ENCODE measurements at places on chromosomes 7 and 10.
A peak's percentile ranks its signal among the peaks of the same experiment; 100 is the strongest.

DNA sequence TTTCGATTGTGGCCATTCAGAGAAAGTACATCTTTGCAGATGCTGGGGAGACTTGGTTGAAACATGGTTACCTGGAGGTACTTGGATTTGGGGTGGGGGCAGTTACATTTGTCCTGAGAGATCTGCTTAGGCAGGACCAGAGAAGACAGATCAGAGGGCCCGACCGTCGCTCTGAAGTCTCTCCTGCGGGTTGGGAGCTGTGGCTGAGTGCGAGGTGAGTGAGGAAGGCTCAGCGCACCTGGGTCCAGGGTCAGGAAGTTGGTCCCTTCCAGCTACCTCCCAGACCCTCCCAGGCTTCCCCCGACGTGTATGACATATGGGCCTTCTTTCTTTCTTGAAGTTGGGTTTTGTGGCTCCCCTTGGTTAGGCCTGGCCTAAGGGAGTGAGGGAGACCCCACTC is 56.3 kb downstream of the LHPP start:
- DNase-seq: no peak

DNA sequence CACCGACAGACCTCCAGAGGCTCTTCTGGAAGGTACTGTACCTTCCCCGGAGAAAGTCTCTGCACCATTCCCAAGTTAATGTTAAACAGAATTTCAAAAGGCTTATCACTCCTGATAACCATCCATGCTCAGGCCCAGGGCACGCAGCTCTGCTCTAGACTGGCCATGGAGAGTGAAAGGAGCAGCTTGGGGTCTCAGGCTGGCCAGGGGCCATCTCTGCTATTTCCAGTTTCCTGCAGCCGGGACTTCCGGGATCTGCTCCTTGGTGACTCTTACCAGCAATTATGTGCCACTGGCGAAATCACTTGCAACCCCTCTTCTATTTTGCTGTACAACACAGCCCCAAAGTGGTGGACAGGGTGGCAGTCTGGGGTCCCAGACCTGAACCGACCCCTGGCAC is 6.0 kb downstream of the CLDN15 start:
- no peak for DNase-seq

- DNase-seq: no peak
These were observed 3.1 kb downstream of the CNPY1 start for GRCh38 chr7:155543011-155543876.

GRCh38 chr10:66625709-66626590 is 299.9 kb upstream of the LRRTM3 start:
- no peak for DNase-seq

DNA sequence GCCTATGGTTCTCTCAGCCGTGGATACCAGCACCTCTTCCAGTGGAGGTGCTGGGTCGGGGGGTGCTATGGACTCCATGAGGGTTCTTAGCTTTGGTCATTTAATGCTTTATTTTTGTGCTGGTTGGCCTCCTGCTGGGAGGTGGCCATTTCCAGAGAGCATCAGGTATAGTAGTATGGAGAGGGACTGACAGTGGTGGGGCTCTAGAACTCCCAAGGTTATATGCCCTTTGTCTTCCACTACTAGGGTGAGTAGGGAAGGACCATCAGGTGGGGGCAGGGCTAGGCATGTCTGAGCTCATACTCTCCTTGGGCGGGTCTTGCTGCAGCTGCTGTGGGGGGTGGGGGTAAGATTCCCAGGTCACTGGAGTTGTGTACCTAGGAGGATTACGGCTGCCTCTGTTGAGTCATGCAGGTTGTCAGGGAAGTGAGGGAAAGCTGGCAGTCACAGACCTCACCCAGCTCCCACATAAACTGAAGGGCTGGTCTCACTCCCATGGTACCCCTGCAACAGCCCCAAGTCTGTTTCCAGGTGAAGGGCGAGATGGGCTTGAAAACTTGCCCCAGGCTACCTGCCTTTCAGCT is 763.2 kb upstream of the LRRTM3 start:
- DNase-seq: no peak

DNA sequence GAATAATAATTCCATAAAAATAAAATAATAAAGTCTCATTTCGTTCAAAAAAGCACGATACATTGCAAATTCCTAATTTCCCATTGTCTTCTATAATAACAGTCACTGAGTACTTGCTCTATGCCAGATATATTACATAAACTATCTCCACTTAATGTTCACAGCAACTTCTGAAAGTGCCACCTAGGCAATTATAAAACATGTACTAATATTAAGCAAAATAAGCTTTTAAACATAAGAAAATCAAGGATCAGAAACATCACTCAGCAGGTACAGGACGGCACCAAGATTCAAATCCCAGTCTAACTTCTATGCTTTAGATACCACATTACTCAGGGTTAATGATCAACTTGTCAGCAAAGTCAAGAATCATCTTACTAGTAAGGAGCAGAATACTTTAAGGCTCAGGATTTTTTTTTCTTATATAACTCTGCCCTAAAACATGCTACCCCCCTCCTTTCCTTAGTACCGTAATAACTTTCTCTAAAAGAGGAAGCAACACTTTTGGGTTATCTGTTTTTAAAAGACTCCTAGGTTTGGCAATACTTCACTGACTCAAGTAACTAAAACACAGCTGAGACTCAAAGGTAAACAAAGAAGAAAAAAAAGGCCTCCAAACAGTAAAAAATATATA is 51.3 kb downstream of the USP6NL start:
- no peak for DNase-seq

GRCh38 chr10:85542152-85542551 is 824.4 kb downstream of the GRID1 start:
- no peak for DNase-seq

- no peak for DNase-seq
These were observed 89.4 kb upstream of the C1QL3 start for GRCh38 chr10:16611037-16611436.

DNA sequence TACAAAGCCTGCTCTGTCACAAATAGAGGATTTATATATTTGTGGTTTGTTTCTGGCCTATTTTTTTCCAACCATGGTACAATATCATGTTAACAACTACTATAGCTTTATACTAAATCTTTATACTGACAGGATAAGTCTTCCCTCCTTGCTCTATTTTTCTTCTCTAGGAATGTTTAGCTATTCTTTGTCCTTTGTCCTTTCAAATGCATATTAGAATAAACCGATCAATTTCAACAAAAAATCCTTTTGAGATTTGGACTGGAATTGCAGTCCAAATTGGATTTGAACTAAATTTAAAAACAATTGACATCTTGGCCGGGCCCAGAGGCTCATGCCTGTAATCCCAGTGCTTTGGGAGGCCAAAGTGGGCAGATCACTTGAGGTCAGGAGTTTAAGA is 39.2 kb upstream of the CTTNBP2 start:
- DNase-seq: no peak

DNA sequence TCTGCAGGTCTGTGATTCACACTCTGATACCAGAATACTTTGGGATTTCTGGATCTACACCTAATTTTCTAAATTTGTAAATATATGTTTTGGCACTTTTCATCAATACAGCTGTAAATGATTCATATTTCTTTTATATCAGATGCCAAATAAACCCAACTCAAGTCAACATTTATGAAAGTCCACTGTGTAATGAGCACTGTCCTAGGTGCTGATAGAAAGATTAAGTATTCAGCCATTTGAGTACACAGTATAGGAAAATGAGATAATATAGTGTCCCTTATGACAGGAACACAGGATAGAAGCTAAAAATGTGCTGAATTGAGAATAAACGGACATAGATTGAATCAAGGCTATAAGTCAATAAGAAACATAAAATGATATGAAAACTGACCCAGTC is 6.4 kb downstream of the ANXA7 start:
- no peak for DNase-seq

DNA sequence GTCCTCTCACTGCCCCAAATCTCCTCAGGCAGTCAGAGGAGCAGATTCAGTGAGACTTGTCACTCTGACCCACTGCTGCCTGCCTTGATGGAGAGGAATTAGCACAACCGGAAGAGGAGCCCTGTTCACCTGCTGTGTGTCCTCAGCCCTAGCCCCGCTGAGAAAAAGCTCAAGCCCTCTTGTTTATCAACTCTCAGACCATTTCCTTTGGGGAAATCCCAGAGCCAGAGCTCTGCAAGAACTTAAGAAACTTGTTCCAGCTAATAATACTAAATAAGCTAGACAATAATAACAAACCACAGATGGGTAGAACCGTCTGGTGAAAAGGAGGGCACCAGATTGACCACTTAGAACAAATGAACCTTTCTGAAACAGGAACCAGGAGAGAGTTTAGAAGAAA is 37.7 kb upstream of the ITGB1 start:
- DNase-seq: no peak

DNA sequence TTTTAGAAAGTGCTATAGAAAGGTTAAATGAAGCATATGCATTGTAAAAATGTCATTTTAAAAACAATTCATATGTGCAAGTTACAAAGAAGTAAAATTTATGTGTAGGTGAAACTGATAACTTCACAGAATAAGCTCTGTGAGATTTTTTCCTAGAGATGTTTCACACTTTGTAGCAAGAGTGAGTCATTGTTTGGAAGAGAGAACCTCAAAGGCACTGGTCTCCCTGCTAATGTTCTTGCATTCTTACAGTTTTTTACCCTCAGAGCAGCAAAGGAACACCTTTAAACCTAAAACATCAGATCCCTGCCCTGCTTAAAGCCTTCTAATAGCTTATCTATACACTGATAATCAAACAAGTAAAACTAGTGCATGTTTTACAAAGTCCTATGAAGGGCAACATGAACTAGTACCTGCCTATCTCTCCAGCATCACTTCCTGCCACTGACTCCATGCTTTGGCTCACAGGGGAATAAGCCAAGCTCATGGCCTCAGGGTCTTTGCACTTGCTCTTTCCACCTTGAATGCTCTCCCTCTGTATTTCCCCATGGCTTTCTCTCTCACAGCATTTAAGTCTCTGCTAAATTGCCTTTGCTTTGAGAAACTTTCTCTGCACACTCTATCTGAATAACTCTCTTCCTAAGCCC is 997.0 kb downstream of the GATA3 start:
- DNase-seq: no peak

DNA sequence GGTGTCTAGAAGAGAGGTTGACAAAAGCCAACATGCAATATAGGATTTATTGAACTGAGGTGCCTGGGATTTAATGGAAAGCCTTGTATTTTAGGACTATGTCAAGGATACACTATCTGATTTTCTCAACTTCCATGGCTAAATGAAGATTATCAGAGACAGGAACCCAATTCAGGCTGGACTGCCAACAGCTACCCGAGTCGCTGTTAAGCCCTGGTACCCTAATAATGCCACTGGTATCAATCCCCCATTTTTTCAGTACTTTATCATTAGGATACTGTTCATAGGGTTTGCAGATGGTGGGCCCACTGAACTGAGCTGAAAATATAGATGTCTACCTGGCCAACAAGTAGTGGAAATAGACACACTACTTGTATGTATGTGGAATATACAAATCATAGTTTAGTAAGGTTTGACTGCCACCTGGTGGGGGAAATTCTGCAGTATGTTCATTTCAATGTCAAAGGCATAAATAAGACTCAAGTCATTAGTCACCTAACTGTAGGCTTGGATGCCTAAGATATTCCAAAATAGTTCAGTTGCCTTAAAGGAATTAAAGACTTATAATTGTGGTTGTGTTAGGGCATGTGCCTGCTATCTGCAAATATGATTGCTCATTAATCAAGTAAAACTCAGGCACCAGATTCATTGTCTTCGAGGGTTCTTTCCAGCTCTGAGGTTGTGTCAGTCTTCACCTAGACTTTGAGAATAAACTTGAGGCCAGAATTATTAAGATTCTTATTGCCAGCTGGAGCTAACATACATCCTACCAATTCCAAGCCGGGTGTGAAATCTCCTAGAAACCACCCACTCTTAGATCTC is 34.1 kb upstream of the NOBOX start:
- peak; percentile 3 for DNase-seq

GRCh38 chr7:110891197-110891596 is 199.7 kb upstream of the LRRN3 start:
- no peak for DNase-seq

DNA sequence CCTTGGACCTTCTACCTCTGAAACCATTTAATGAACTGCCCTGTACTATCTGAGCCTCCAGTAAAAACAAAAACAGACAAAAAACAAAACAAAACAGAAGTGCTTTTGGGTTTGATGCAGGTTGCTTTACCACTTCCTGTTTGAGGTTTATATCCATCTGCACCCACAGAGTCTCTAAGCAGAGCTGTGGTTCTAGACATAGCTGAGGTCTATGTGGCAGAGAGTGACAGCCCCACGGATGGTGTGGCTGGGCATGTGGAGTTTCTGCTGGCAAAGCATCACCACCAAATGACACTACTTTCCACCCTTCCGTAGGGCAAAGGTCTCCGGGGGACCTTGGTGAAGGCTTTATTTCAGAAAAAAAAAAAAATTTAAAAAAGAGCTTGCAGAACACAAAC is 754.2 kb downstream of the GRID1 start:
- no peak for DNase-seq

GRCh38 chr10:73910764-73911552 is at the start of gene PLAU:
Gene PLAU, plus strand, starts transcription at chr10:73911132. Its CDS starts 424 bp downstream, at chr10:73911556.
- DNase-seq: no peak

GRCh38 chr7:135911099-135911498 is 66.1 kb downstream of the MTPN start:
- DNase-seq: no peak

DNA sequence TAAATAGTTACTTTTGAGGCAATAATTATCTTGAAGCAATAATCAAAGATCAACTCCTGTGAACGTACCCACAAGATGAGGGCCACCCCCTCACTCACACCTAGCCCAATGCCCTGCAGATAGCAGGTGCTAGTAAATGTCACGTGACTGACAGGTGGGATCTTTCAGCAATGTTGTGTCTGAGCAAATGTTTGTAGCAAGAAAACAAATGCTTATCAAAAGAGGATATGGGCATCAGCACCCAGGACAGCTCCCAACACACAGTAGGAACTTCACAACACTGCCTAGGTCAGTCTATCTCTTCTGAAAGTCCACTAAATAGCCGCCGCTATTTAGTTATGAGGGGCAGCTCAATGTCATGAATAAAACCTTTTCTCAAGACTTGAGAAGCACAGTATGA is 120.8 kb upstream of the PDLIM1 start:
- no peak for DNase-seq

DNA sequence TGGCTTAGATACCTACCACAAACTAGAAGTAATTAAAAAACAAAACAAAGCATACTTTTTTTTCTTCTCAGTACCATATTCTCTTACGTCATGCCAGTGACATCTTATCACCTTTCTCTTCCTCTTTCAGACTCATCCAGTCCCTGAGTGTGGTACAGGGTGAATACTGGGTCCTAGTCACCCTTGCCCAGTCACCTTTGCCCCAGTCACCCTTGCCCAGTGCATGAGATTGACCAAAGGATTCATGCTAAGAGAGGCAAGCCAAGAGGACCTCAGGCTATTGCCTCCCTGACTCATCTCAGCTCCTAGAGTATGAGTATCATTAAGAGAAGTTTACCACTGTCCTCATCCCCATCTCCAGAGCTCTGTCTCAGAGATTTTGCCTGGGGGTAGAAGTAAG is 10.0 kb upstream of the TSPAN12 start:
- DNase-seq: no peak

All from hematopoietic multipotent progenitor cell treated with erythropoietin and hydrocortisone succinate and interleukin-3 and kit ligand, for 15 days (in vitro differentiated cells).